NCI-H1436 (cell line): ENCODE measurements at places on chromosomes 4 and X.

DNA sequence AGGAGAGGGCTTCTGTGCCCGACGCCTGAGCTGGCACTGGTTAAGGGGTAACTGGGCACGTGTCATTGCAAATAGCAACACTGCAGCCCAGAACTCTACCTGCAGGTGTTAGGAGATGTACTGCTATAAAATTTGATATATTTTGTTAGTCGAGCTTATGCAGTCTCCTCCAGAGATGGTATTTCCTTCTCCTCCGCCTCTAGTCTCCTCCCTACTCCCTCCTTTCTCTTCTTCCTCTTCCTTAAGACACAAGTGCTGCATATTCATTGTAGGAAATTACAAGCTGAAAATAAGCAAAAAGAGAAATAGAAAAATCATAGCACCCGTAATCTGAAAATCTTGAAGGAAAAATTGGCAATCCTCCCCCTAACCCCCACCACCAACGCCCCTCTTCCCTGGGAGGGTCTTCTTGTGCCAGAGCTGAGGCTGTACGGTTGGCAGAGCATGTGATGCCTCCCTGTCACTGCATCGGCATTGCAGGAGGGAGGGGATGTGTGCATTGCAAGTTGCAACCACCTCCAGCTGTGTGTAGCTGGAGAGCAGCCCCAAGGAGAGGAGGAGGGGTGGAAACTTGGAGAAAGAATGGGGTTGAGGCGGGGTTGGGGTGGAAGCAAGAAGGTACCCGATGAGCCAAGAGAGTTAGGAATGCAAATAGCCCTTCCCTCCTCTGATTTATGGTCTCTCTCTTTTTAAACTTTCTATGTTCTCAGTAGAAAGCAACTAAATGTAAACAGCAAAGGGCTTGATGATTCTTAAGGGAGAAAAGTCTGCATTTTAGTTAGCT lies 48.3 kb upstream of the MND1 start:
- no peak for DNase-seq

- DNase-seq: no peak
Observed at GRCh38 chr4:166386491-166387360, 513.7 kb downstream of the TLL1 start.

DNA sequence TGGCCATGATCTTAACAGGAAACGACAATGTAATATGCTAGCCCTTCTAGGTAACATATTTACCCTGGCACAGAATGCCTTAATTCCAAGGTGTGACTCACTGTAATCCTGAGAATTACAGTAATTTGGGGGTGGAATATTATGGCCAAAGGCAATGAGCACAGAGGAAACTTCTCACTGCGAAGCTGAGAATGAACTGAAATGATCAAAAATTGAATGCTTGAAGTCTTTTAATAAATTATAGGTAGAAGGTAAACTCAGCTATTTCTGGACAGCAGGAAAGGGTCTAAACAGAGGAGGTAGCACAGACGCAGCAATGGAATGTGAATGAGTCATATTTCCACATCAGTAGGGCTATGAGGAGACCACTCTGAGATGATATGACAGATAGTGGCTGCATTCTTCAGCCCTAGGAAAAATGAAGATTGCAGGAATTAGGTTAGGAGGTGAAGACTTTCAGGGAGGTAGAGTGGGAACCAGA lies 312.6 kb downstream of the PACRGL start:
- DNase-seq: no peak

- no peak for DNase-seq
Observed at GRCh38 chrX:65608026-65608425, 59.4 kb upstream of the MSN start.

DNA sequence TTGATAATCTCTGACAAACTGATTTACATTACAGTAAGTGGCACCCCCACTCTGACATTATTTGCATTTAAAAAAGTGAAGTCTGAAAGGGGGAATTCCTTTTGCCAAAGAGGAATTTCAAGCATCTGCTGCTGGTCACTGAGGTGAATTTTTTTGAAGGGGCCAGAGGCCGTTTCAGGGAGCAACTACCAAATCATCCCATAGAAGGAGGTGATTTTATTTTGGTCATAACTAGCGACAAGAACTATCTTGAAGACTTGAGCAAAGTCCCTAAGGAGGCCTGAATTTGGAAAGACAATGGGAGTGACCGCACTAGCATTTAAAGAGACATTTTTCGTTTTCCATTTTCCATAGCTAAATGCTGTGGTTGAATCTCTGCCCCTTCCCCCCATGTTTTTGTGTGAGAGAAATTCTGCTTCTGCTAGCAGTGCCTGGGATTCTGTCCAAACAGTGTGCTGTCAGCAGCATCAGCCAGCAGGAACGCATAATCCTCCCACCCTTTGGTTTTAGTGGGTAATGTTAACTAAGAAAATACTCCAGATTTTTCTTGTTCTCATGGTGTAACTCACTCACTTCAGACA lies 110.1 kb upstream of the MED14 start:
- DNase-seq: no peak

GRCh38 chr4:147984065-147984777 lies 252.3 kb downstream of the ARHGAP10 start:
- peak; percentile 13 for DNase-seq

GRCh38 chr4:158530381-158530780 lies 8.7 kb downstream of the RXFP1 start:
- no peak for DNase-seq

GRCh38 chr4:69707807-69708206 lies 52.6 kb downstream of the SULT1B1 start:
- no peak for DNase-seq

GRCh38 chrX:153806999-153807575 lies 12.6 kb downstream of the SSR4 start:
- no peak for DNase-seq

GRCh38 chr4:74097631-74098426 lies 1.2 kb downstream of the CXCL2 start:
- no peak for DNase-seq

DNA sequence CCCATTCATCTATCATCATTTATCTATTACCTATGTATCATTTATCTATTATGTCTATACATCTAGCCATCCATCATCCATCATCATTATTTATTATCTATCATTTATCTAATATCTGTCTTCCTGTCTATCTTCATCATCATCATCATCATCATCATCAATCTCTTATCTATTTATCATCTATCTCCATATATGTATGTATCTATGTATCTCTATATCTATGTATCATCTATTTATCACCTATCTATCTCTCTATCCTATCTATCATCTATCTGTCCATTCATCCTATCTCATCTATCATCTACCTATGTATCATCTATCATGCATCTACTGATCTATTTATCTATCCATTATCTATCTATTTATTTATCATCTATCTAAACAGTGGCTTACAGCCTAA lies 3.8 kb upstream of the GYG2 start:
- DNase-seq: no peak

GRCh38 chrX:43592597-43592996 lies 63.5 kb upstream of the MAOA start:
- no peak for DNase-seq

DNA sequence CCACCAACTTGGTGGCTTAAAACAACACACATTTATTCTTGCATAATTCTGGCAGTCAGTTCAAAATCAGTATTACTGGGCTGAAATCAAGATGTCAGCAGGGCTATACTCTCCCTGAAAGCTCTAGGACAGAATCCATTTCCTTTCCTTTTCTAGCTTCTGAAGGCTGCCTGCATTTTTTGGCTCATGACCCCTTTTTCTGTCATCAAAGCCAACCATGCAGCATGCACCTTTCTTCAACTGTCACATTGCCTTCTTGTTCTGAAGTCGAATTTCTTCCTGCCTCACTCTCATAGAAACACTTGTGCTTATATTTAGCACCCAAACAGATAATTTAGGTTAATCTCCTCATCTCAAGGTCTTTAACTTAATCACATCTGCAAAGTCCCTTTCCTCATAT lies 79.8 kb upstream of the PPP1R2C start:
- DNase-seq: no peak
